ENCODE measurements at places on chromosomes 12 and 14.

DNA sequence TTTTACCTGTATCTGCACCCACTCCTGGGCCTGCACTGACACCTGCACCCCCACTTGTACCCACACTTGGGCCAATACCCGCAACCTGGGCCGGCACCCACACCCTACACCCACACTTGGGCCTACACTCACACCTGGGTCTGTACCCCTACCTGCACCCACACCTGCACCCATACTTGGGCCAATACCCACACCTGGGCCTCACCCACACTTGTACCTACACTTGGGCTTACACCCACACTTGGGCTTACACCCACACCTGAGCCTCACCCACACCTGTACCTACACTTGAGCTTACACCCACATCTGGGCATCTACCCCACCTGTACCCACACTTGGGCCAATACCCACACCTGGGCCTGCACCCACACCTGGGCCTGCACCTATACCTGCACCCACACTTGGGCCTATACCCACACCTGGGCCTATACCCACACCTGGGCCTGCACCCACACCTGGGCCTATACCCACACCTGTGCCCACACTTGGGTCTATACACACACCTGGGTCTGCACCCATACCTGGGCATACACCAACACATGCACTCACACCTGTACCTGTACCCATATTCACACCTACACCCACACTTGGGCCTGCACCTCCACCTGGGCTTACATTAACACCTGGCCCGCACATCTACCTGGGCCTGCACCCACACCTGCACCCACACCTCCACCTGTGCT, 39.2 kb downstream of the DAO start:
- DNase-seq, result no peak

GRCh38 chr14:77730976-77731497, 23.1 kb downstream of the SLIRP start:
- DNase-seq, result no peak

- no peak for DNase-seq
These were observed 149.4 kb downstream of the FOXN3 start for GRCh38 chr14:89267656-89268055.

DNA sequence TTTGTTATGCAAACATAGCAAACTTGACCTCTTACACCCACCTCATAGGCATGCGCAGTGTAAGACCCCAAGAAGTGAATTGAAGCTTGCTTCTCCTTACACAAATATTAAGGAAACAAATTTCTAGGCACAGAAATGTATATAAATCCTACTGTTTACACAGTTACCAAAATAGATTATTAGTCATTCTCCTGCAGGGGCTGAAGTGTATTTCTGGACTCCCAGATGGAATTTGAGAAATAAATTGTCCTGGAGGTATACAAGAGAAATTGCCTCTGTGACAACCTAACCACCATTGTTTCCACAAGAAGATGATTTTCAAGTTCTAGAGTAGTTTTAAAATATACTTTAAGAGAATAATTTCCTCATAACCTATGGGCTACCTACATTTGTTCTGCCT, 656.0 kb upstream of the MDGA2 start:
- DNase-seq, result no peak

GRCh38 chr14:50000380-50001150, 107.7 kb downstream of the ARF6 start:
- DNase-seq, result peak; percentile 95
